ENCODE measurements at places on chromosomes 16 and 17.
A peak's percentile ranks its signal among the peaks of the same experiment; 100 is the strongest.

DNA sequence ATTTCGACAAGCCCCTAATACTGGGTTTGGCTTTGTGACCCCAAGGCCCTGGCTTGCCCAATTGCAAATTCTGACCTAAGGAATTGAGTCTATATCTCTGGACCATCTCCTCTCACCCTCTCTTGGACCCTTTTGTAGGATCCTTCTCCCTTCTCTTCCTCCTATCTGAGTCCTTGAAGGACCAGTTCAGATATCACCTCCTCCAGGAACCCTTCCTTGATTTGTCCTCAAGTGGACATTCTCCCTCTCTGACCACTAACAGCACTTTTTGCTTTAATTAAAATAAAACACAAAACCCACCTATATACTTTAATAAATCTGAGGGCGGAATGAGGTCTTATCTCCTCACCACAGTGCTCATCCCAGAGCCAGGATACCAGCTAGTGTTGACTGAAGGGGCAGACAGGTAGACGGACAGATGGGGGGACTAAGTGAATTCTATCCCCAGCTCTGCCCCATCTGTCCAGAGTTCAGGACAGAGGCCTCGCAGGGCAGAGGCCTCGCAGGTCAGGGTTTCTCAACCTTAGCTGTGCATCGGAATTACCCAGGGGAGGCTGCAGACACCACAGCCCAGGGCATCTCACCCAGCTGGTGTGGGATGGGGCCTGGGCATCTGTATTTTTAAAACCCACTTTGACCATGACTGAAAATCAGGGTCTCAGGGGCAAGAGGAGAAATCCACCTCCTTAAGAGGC, 9.1 kb downstream of the PLCD3 start:
- no peak for DNase-seq

- no peak for DNase-seq
Observed at GRCh38 chr16:70675851-70676513, 9.9 kb downstream of the MTSS2 start.

DNA sequence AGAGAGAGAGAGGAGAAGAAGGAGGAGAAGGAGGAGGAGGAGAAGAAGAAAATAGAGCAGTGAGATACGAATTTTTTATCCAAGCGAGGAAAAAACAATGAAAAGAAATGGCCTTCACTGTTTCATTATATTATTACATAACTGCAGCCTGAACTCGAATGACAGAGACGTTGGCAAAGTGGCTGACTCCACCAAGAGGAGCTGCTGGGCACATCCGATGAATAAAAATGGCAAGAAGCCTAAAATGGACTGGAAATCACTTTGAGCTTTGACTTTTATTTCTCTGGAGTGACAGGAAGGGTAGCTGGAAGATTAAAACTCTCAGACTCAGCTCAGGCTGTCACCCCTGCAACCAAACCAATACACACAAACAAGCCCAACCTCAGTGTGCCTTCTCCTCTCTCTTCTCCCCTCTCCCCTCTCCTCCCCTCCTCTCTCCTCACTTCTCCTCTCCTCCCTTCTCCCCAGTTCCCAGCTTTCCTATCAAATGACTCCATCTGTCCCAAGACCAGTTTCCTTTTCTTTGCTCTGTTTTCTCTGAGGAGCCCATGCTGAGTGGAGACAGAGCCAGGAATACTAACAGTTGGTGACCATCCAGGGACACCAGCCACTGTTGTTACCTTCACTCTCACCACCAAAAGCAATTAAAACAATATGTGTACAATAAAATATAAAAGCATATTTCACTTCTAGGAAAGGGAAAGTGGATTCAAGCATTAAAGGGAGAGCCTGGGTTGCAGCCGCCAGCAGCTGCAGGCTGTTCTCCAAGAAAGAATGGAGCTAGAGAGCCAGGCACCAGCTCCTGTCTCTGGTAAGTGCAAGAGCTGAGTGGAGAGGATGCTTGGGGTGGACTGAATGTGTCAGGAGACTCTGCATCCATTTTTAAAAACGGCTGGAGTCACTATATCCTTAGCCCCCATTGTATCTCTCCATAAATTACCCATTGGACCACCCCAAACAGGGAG, 51.2 kb downstream of the SOX9 start:
- no peak for DNase-seq

GRCh38 chr16:4086153-4086552, 30.1 kb downstream of the ADCY9 start:
- DNase-seq = no peak

GRCh38 chr16:3625911-3626732, 14.7 kb upstream of the SLX4 start:
- DNase-seq = peak; percentile 35

DNA sequence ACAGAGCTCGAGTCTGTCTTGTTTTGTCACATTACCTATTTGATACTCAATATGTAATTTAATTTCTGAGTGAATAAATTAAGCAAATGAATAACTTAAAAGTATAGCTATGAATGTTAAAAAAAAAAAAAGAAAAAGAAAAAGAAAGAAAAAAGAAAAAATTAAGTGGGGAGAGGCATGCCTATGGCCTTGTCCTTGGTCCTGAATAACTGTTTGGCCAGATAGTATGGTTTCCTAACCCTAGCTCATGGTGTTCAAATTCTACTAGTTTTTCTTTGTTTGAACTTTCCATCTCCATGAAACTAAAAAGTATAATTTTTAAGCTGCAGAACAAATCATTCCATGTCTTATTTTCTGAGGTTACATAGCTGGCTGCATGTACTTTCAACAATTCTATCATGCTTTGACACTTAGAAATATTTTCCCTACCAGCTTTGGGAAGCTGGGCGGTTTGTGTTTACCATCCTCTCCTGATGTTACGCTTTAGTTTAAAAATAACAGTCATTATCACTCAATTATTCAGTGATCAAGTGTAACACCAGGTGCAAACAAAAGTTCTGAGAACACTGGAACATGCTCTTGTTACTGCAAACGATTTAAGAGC, 31.8 kb downstream of the TOX3 start:
- no peak for DNase-seq

- peak; percentile 65 for DNase-seq
Observed at GRCh38 chr16:4938683-4939030, 1.7 kb upstream of the PPL start.

DNA sequence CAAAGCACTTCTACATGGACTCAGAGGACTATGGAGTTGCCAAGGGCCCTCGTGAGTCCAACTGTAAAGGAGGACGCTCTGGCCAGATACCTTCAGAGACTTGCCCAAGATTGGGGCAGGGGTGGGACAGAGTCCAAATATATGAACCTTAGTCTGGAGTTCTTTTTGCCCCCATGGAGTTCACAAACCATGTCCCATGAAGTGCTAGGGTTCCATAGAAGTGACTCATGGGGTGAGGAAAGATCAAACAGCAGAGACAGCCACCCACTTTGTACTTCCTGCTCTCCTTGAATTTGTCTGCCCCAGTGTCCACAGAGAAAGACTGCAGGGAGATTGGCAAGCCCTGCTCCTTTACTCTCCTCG, 29.0 kb downstream of the SRL start:
- peak; percentile 29 for DNase-seq

All from amniotic epithelial cell (primary cell).